ENCODE measurements at places on chromosomes 2 and 18. TPM values are rescaled to one million over a fixed set of nuclear protein-coding genes. Genes with fewer than 3 reads are reported as not detected.

INHBB gene
- 0.16 TPM for total RNA-seq

KATNAL2 gene
- total RNA-seq = 5.1 TPM

HOXD9 gene
- total RNA-seq = 3.6 TPM

GRCh38 chr2:31523871-31524492, 56.8 kb downstream of the SRD5A2 start:
- DNase-seq = peak; percentile 67

DNA sequence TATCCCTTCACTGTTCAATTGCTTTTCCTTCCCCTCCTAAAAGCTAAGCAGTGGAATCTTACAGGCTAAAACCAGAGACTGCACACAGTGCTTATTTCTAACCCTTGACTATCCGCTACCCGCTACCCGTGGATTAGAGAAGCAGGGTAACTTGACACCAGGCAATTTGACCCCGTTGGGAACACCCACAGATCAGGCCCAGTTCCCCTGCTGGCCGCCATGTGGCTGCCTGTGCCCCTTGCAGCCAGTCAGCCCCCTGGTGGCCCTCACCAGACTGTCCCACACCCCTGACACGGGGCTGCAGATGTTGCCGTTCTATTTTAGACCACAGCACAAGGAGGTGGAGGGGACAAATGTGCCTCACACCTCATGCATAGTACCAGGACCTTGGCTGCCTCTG, 74.8 kb downstream of the TXNL1 start:
- no peak for DNase-seq

- DNase-seq = peak; percentile 22
These were observed 52.6 kb downstream of the GNAL start for GRCh38 chr18:11741505-11742145.

DNA sequence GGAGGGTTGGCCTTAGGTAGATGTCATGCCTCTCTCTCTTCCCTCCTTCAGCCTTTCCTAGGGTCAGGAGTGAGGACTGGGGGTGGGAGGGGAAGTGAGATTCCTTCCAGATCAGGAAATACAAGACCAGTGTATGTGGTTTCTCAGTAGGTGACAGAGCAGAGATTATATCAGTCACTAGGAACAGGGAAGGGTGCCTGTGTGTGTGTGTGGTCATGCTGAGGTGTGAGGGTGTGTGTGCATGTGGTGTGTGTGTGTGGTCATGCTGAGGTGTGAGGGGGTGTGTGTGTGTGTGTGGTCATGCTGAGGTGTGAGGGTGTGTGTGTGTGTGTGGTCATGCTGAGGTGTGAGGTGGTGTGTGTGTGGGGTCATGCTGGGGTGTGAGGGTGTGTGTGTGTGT, 259.8 kb downstream of the LOXHD1 start:
- DNase-seq = no peak

Data from A172 (cell line).